RKO (cell line): ENCODE measurements at places on chromosomes 4 and X.

DNA sequence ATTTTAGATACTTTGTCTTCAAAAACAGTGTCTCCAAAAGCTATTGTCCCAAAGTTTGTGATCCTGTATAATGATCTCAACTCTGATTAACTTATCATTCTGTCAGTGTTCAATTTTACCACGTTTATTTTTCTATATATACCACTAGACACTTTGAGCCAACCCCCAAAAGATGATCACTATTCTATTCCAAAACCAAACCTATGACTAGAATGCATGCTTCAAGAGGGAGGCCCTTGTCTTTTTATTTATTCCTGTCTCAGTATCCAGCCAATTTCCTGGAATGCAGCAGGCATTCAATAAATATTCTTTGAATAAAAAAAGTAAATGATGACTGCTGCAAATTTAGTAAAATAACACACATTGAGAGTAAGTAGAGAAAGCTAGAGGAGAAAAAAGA is 275.6 kb downstream of the LDB2 start:
- DNase-seq: no peak

DNA sequence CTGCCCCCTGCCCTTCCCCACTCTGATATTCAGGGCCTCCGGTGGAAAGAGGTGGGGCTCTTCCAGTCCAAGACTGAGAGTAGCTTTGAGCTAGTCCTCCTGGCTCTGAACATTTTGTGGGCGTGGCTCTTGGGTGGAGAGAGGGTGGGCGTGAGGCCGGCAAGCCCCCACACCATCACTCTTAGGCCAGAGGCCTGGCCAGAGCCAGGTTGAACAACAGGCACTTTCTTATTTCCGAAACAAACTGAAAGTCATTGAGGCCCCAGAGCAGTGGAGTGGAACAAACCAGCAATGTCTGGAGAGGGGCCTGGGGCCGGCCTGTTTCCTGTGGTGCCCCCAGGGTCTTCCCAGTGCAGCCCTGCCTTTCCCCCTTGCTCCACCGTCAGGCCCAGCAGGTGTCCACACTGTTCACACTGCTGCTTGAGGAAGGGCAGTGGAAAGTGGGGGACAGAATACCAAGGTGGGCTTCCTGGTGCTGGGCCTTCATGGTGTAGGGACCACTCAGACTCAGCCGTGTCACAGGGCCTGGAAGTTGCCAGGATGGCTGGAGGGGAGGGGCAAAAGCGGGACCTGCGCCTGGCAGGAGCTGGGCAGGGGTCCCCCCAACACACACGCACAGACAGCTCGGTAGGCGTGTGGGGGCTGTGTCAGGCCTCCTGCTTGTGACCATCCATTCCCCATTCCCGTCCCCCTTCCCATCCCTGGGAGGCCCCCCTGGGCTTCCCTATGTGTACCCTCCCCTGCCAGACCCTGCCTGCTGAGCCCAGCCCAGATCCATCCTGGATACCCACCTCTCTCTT is 2.9 kb downstream of the ADRA2C start:
- no peak for DNase-seq

DNA sequence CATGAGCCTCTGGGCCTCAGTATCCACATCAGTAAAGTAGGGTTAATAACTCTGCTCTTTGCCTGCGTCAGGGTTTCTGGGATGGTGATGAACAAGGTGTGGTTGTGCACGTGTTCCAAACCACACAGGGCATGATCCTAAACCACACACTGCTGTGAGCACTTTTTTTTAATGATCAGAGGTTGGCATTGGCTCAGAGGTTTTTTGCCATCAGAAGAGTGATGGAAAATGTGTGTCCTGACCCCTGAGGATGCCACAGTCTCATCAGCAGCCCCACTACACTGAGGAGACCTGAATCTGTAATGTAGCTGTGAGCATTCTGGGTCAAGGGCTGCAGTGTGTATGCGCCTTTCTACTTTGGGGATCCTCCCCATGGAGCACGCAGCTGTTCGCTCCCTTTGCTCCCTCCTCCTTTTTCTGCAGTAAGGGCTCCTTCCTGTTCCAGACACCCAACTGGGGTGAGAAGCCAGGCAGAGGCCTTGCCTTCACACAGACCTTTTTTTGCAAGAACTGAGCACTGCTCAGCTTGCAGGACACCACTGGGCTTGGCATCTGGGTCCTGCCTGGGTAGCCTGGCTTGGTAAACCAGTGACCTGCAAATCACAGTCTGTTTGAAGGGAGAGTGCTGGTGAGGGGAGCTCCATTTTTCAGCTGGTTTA is 87.5 kb downstream of the MAMLD1 start:
- DNase-seq: no peak

DNA sequence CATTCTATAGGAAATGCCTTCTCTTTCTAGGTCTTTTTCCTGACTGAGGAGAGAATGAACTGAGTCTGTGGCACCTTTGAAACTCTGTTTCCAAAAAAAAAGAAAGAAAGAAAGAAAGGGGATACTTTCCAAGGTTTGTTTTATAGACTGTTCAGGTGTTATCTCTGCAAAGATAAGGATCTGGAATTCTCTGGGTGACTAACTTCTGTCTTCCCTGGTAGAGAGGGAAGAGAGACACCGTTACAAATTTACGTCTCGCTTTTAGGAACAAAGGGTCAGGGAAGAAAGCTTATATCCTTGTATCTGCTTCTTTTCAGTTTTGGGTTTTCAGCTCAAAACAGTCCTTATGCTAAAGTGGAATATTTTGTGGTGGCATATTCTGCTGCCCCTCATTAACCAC is 314.1 kb downstream of the RAPGEF2 start:
- no peak for DNase-seq

DNA sequence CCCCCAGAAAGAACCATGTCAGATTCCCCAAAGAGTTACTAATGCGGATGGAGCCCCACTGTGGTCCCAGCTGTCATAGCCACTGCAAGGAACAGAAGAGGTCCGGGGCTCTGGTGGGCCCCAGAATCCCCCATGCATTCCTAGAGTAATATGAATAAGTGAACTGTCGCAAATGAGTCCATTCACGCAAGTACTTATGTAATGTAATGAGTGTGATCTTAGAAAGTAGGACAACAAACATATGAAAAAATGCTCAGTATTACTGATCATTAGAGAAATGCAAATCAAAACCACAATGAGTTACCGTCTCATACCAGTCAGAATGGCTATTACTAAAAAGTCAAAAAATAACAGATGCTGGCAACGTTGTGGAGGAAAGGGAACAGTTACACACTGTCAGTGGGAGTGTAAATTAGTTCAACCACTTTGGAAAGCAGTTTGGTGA is 141.5 kb upstream of the RBPJ start:
- DNase-seq: no peak

DNA sequence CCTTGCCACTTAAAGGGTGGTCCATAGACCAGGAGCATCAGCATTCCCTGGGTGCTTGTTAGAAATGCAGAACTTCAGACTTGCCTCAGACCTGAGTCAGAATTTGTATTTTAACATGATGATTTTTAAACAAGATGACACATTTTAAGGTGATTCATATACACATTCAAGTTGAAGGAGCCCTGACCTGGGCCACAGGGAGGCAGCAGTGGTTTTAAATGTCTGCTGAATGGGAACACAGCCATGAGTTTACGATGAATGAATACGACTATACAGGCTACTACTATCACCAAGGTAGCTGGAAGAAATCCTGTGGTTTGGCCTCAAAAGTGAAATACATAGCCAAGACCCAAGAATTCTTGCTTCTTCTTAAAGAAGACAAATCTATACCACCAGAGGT is 2.9 kb downstream of the HDAC8 start:
- DNase-seq: peak; percentile 92

- DNase-seq: no peak
Observed at GRCh38 chr4:186118582-186118981, 14.1 kb downstream of the FAM149A start.

DNA sequence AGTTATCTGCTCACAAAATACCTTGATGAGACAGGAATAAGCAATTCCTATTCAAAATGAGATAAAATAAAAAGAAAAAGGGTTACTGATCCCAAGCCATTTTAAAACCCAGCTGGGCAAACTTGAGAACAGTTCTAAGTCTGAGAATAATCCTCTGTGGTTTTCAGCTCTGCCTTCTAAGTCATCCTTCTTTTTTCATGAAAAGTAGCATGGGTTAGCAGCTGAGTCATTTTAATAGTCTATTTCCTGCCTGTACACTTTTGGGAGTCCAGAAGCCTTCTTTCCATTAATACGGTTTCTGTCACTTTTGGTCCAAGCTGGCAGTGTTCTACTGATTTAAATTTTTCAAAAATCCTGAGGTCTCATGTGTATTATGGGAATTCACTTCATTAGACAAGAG is 374.3 kb downstream of the IQCM start:
- DNase-seq: peak; percentile 12

- DNase-seq: no peak
Observed at GRCh38 chr4:10691651-10692050, 7.1 kb upstream of the CLNK start.

DNA sequence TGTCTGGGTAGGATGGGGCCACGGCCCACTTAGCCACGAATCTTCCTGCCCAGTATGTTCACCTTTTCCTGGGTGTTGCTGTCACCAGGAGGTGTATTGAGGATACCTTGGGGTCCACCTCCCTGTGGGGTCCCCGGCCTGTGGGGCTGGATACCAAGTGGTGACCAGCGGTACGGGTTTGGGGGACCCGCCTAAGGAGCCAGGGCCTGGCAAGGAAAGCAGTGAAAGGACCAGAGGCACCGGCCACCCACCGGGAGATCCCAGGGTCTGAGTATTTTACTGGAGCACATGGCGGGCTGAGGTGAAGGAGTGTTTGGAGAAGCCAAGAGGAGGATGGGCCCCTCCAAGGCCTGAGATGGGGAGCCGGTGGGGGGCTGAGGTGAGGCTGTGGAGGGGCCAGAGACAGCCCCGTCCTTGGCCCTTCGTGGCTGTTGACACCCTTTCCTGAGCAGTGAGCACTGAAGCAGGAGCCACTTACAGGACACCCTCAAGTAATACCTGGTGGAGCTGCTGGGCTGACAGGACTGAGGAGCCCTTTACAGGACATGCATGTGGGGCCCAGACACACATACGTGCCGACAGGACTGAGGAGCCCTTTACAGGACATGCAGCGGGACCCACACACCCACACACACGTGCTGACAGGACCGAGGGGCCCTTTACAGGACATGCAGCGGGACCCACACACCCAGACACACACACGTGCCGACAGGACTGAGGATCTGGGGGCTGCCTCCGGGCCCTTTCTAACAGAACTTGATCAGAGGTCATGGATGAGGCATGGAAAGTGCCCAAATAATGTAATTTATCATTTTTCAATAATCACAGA is 38.4 kb downstream of the TMEM271 start:
- DNase-seq: no peak

DNA sequence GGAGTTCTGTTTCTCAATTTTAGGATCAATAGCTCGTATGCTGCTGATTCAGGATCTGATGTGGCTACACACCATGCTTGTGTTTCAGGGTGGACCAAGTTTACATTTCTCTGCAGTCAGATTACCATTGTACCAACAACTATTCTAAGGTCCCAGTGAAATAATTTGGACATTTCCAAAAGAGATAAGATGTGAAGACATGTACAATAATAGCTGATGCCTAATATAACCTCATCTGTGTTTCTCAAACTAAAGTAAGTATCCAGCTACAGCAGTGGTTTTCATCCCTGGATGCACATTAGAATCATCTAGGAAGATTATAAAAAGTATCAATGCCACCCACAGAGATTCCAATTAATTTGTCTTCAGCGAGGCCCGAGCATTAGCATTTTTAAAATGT is 209.7 kb downstream of the ANTXR2 start:
- no peak for DNase-seq

- no peak for DNase-seq
Observed at GRCh38 chr4:23706972-23707651, 182.7 kb downstream of the PPARGC1A start.

- DNase-seq: no peak
Observed at GRCh38 chr4:108937066-108937465, 174.2 kb upstream of the ETNPPL start.

GRCh38 chr4:20532871-20533870 is 167.1 kb upstream of the PACRGL start:
- no peak for DNase-seq

- DNase-seq: no peak
Observed at GRCh38 chr4:8647094-8647570, 54.6 kb downstream of the CPZ start.

- DNase-seq: no peak
Observed at GRCh38 chr4:13641084-13641483, 13.6 kb upstream of the BOD1L1 start.

DNA sequence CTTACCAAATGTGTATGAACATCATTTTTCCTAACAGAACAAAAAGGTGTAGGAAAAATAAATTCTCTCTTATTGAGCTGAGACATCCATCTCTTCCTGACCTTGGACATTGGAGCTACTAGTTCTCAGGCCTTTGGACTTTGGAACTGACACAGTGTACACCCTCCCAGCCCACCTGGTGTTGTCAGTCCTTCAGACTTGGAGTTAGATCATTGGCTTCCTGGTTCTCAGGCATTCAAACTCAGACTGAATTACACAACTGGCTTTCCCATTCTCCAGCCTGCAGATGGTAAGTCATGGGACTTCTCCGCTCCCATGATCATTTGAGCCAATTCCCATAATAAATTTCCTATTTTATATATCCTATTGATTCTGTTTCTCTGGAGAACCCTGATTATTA is 84.8 kb upstream of the EDNRA start:
- DNase-seq: no peak

- peak; percentile 12 for DNase-seq
Observed at GRCh38 chrX:71603618-71604017, 14.7 kb downstream of the CXCR3 start.

DNA sequence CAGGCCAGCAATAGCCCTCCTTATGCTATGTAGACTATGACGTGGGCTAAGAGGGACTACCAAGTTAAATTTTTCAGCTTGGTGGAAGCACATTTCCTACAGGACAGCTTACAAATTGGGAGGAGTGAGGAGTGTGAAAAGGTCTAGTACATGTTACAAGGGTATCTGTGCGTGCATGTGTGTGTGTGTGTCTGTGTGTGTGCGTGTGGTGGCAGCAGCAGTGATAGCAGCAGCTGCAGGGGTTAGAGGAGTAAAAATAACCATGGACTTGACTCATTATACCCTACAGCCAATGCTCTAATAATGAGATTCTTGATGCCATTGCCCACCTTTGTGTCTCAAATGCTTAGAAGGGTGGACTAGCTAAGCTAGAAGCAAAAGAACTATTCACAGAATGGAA is 88.6 kb downstream of the SLC9A7 start:
- DNase-seq: no peak

DNA sequence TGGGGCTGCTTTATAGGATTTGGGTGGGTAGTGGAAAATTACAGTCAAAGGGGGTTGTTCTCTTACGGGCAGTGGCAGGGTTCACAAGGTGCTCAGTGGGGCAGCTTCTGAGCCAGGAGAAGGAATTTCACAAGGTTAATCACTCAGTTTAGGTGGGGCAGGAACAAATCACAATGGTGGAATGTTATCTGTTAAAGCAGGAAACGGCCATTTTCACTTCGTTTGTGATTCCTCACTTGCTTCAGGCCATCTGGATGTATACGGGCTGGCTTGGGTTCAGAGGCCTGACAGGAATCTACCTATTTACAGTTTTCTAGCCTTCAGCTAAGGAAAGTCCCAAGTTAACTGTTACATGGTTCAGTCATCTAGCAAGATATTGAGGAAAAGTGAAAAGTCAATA is 1003.5 kb downstream of the STPG2 start:
- no peak for DNase-seq
